ENCODE measurements at places on chromosomes 16 and 17. TPM values are rescaled to one million over a fixed set of nuclear protein-coding genes. Genes with fewer than 3 reads are reported as not detected.

DNA sequence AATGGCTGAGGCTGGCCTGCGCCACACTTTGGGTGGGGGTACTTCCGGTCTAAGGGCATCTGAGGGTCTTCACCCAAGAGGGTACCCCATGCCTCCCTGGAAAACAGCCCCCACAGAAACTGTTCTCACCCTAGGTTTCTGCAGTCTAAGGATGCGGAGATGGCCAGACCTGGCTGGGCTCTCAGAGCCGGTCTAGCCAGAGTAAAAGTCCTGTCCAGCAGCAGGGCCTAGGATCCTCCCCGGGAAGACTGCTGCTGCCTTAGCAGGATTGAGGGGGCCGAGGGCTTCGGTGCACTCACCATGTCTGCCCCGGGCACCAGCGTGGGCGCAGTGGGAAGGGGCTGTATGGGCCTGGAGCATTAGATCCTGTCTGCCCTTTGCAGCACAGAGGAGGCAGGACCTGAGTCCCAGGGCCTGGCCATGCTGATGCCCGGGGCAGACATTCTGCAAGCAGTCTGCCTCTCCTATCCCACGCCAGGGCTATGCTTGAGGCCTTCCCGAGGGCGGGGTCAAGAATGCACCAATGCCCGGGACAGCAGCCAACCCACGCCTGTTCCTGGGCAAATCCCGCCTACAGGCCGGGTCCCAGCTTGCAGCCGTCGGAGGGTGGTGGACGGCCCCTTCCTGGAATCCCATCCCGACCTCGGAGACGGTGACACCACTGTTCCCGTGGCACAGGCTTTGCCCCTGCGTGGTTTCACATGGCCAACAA, 54.7 kb downstream of the CBFA2T3 start:
- DNase-seq, result no peak

- DNase-seq, result no peak
Measured at GRCh38 chr17:4023220-4023619, 59.0 kb upstream of the ATP2A3 start.

- no peak for DNase-seq
Measured at GRCh38 chr17:1752425-1753262, 9.2 kb upstream of the SERPINF1 start.

Gene KRTAP4-1
- total RNA-seq, result not detected

DNA sequence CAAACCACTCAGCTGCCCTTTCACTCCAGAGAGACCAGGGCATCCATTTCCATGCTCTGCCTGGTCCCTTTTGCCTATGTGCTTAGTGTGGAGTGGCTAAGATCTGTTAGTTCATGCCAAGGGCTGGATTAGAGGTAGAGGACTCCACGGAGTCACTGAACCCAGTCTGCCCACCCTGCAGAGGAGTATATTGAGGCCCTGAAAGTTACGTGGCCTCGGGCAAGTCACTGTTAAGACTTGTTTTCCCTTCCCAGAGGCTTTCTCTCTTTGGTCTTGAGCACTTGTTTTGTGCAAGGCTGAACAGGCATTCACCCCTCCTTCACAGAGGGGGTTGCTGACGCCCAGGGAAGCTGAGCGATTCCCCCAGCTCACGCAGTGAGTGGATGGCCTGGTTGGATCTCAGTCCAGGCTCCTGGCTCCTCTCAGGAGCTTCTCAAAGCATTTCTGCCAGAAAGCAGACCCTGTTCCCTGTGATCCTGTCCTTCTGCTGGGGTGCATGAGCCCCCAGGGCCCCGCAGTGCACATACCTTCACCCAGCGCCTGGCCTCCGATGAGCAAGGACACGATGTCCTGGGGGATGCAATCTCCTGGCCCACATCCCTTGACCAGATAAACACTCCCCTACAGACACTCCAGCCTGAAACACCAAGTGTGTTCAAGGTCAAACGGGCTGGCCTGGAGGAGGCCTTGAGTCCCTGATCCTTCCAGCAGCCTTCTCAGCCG, 153.4 kb upstream of the GSE1 start:
- no peak for DNase-seq

- no peak for DNase-seq
Measured at GRCh38 chr17:63774969-63775265, 947 bp downstream of the DDX42 start.

GRCh38 chr17:2453325-2453724, 52.5 kb upstream of the MNT start:
- DNase-seq, result no peak

DNA sequence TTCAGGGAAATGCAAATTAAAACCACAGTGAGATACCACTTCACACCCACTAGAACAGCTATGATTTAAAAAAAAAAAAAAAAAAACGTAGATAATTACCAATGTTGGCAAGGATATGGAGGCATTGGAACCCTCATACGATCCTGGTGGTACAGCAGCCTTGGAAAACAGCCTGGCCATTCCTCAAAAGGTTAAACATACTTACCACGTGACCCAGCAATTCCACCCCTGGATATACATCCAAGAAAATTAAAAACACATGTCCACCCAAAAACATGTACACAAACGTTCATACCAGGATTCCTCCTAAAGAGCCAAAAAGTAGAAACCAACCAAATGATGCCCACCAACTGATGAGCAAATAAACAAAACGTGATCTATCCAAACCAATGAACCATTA, 68.1 kb downstream of the GAS7 start:
- no peak for DNase-seq

Gene SSH2
- 9.8 TPM for total RNA-seq

Gene HS3ST2
- 2.5 TPM for total RNA-seq

GRCh38 chr16:63467513-63467912, 1431.3 kb upstream of the CDH8 start:
- no peak for DNase-seq

DNA sequence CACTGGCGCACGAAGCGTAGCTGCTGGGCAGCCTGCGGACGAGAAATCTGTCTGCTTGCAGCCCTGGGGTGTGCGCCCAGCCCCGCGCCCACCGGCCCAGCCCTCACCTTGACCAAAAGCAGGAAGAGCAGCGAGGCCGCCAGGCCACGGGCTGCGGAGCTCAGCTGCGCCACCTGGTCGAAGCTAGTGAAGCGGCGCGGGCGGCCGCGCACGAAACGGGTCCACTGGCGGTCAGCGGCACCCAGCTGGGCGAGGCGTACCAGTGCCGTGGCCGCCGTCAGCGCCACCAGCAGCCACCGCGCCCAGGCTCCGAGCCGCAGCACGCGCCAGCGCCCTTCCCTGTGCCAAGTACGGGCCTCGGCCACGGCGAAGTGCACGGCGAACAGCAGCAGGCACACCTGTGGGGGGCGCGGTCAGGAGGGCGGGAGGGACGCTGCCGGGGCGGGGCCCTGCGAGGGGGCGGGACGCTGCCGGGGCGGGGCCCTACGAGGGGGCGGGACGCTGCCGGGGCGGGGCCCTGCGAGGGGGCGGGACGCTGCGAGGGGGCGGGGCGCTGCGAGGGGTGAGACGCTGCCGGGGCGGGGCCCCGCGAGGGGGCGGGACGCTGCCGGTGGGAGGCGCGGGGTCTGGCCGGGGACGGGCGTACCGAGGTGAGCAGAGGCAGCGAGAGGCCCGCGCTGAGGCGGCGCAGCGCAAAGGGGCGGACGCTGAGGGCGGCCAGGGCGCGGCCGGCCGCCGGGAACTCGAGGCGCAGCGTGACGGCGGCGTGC, 43.2 kb downstream of the TSC2 start:
- DNase-seq, result no peak

DNA sequence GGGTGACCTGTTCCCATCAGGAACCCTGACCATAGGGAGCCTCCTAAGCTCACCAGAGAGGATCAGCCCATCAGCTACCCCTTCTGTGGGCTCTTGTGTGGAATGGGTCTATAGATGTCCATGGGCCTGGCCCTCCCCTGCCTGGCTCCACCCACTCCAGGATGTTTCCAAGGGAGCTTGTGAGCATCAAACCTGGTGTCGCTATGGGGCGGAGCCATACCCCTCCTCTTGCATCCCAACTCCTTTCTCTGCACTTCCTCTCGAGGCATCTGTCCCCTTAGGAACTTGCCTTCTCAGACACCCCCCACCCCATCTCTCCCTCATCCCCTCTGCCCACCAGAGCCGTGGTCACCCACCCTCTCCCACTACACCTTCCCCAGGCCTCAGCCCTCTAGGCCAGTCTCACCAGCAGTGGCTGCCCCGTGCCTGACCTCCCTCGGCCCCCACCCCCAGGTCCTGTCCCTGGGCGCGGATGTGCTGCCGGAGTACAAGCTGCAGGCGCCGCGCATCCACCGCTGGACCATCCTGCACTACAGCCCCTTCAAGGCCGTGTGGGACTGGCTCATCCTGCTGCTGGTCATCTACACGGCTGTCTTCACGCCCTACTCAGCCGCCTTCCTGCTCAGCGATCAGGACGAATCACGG, 10.4 kb downstream of the KCNH6 start:
- no peak for DNase-seq

DNA sequence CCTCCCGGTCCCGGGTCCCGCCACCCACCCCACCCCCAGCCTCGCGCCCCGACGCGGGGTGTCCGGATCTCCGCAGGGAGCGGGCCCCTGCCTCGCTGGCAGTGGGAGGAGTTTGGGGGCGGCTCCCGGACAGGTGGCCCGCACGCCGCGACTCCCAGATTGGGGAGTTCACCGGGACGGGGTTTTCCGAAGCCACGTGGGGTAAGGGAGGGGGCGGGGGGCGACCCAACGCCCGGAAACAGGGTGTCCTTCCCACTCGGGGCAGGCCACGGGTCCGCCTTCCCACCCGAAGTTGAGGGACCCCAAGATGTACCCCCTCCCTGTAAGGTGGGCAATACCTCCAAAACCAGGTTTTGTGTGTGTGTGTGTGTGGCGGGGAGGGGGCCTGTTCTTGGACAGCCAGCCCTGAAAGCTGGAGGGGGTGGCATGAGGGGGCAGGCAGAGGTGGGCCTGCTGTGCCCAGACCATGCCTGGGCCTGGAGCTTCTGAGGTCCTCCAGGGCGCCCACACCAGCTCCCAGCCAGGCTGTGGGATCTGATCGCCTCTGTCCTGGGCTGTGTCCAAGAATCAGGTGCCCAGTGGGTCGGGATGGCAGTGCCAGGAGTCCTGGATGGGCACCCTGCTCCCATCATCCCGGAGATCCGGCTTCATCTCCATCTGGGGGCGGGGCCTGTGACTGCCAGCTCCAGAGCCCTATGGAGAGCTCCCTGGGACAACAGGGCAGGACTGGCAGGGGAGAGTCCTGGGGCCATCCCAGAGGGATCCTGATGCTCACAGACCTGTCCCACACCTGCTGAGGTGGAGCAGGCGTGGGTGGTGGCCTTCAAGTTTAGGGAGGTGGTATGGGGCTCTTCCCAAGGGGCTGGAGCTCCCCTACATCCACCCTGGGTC, 767 bp downstream of the SYNGR2 start:
- no peak for DNase-seq

Gene ALOX15B
- total RNA-seq, result not detected

Gene KIF18B
- 2.8 TPM for total RNA-seq

GRCh38 chr17:67071595-67071994, 27.2 kb downstream of the CACNG1 start:
- DNase-seq, result no peak

Gene KCNJ2
- total RNA-seq, result 0.82 TPM

Gene KRTAP2-1
- total RNA-seq, result not detected

Gene MYO15B
- total RNA-seq, result 4.3 TPM

- no peak for DNase-seq
Measured at GRCh38 chr16:4391631-4392381, 20.2 kb downstream of the VASN start.

Gene SLX4
- total RNA-seq, result 6.4 TPM

Gene TPSD1
- total RNA-seq, result not detected

DNA sequence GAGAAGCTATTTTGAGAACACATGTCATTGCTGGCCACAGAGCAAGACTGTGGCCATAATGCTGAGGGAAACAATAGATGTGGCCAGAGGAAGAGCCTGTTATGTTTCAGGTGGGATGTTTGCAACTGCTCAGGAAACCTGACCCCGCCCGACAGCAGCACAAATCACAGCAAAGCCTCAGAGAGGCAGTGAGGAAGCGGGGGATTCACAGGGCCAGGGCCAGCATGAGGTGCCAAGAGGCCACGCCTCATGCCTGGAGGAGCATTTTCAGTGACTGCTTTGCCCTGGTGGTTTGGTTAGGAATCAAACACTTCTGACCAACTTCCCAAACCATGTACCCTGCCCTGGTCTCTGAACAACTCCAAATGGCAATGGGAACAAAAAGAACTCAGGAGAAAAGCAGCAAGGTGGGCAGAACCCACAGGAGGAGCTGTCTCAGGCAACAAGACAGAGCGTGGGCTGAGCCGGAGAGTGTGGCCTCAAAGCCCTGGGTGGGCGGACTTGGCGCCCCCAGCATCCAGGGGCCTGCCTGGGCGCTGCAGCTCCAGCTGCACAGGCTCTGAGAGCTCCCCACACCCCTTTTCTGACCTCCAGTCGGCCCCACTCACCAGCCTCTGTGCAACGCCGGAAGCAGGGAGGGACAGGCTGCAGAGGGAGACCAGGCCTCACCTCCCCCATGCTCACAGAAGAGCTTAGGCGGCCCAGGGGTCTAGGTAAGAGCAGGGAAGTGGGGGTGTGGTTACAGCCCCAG, 20.6 kb downstream of the HIC1 start:
- no peak for DNase-seq

DNA sequence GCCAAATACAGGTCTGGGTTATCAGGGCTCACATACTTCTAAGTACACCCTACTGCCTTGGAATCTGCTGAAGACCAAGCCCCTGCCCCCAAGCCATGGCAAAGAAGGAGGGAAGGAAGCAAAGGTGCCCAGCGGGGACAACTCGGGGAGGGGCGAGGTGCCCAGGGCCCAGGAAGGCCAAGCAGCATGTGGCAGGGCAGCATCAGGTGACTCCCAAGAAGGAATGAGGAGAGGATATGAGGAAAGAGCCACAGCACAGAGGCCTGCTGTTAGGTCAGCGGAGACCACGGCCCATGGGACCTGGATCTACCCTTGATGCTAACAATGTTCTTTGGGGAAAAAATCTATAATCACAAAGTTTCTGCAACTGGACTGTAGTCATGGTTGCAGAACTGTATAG, 142.6 kb upstream of the CRHR1 start:
- no peak for DNase-seq

DNA sequence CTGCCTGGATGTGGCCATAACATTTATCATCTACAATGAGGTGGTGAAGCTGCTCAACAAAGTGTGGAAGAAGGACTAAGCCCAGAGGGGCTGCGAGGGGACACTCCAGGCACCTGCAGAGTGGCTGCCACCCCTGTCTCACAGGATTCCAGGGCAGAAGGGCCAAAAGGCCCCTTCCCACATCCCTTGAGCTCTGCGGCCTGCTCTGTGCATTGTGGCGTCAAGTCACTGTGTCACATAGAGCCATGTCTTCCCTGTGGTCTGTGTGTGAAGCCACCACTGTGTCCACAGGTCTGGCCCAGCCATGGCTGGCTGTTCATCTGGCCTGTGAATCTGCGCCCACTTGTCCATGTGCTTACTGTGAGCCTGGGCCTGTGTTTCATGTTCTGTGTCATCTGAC, 1714.6 kb downstream of the TP53TG3F start:
- DNase-seq, result no peak

- no peak for DNase-seq
Measured at GRCh38 chr16:58882292-58882691, 148.2 kb upstream of the GOT2 start.

- DNase-seq, result no peak
Measured at GRCh38 chr17:66378296-66378695, 75.9 kb downstream of the PRKCA start.

Gene CRYM
- 2.0 TPM for total RNA-seq

Gene KRT23
- 24.2 TPM for total RNA-seq

Data from kidney epithelial cell (primary cell).